ENCODE measurements at places on chromosomes 16 and 17.

DNA sequence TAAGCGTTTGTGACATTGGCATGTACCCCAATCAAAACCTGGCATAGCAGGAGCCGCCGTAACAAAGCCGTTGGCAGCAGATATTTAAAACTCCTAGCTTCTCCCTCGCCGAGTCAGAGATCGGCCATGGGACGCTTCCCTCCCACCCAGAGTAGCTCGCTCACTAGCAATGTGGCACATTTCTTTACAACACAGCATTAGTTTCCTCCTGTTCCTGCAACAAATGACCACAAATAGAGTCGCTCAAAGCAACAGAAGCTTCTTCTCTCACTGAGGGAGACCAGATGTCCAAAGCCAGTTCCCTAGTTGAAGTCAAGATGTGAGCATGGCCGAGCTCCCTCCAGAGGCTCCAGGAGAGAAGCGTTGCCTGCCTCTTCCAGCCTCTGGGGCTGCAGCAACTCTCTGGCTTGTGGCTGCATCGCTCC is 106.7 kb downstream of the RBFOX3 start:
- DNase-seq = no peak

DNA sequence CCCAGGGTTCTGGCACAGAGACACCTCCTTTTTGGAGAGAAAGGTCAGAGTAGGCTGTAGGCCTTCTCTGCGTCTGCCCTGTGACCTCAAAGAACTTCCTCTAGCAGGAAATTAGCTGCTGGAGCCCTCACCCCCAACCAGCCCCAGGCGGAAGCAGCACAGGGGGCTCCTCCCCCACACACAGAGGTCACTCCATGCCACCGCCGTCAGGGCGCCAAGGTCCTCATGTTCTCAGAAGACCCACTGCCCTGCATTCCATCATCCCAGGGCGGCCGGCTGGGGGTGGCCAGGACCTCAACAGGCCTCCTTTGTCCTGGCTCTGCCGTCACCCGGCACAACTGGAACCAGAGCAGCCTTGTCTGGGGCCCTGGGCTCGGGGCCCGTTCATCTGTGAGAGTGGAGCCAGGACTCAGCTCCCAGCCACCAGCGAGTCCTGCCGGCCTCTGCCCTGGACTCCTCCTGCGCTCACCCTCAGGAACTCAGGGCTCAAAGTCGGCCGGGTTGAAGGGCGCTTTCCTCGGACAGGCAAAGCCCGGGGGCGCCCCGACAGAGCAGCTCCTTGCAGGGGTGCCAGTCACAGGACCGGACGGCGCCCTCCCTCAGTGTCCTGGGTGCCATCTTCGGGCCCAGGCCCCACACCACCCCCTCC is 1.2 kb downstream of the TMC6 start:
- DNase-seq = no peak

DNA sequence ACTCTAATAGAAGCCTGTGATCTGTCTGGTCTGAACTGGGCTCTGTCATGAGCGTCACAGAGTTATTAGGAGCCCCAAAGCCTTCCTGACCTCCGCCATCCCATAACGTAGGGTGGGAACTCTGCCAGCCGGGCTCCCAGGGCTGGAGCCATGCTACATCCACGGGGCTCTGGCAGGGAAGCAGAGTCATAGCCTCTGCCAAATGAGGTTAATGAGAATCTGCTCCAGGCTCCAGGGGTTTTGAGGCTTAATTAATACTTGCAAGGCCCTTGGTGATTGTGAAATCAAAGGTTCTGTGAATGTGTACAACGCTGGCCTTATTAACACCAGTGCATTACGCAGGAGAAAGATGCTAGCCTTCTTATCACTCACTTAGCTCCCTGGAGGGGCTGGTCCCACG is 42.4 kb upstream of the ZFP90 start:
- no peak for DNase-seq

DNA sequence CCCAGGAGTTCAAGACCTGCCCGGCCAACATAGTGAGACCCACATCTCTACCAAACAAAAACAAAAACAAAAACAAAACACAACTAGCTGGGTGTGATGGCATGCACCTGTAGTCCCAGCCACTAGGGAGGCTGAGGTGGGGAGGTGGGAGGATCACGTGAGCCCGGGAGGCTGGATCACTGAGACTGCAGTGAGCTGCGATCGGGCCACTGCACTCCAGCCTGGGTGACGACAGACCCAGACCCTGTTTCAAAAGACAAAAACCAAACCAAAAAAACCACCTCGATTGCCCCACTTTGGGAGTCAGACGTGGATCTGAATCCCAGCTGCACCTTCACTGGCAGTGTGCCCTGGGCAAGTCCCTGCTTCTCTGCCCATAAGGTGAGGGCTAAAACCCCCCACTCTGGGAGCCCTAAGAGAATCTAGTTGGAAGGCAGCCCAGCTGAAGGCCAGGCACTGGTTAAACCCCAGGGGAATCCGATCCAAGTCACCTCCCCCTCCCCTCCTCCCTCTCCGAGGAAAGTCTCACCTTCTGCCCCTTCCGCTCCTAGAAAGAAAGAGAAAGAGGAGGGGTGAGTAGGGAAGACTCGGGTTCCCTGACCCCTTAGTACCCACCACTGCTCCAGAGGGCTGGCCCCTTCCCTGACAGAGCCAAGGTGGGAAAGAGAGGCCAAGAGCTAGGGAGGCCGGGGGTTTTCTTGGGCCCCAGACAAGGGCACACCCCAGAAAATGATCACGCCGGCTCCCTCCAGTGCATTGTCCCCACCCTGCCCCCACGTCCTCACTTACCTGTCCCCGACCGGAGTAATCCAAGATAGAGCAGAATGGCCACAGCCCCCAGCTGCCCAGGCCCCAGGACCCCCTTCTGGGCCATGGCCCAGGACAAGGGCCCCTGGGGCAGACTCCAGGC is 647 bp downstream of the PRSS8 start:
- no peak for DNase-seq

GRCh38 chr16:85234310-85235204 is 122.3 kb upstream of the CIBAR2 start:
- DNase-seq = peak; percentile 82

GRCh38 chr16:56411624-56412023 is 13.7 kb downstream of the AMFR start:
- DNase-seq = no peak
